CD8-positive, alpha-beta memory T cell (primary cell): ENCODE measurements at places on chromosomes 1 and 21.

DNA sequence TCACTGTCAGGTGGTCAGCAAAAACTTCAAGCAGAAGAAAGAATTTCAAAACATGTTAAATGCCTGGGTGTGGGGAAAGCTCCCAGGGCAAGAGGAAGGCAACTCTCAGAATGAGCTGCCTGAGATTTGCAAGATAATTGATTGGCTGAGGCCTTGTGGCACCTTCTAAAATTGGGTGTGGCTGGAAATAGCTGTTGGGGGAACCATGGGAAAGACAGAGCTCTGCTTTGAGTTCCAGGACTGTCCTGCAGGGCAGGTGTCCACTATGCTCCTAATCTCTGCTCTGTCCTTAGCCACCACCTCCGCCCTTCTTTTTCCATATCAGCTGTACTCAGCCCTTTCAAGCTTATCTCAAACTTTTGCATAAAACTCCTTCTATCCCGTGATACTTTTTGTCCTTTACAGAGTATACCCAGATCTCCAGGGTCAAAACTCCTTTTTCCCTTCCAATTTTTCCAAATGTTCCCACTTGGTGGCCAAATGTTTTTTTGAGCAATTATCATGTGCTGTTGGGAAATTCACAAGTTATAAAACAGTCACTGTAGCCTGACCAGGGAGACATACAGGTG lies 23.8 kb upstream of the PPP2R5A start:
- DNase-seq: no peak

DNA sequence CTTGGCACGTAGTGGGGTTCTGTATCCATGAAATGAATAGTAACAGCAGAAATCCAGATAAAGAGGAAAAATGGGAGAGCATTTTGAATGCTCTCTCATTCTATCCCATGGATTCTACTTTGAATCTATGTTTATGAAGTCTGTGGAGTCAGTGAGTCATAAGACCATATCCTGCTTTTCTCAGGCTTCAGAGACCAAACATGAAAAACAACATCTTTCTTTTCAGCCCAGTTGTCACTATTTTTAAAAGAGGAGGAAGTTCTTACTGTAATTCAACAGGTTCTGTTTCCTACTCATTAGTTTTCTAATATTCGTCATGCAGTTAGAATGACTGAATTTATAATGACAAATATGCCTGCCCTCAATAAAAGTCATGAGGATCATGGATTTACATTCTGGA lies 39.4 kb upstream of the CD55 start:
- no peak for DNase-seq

DNA sequence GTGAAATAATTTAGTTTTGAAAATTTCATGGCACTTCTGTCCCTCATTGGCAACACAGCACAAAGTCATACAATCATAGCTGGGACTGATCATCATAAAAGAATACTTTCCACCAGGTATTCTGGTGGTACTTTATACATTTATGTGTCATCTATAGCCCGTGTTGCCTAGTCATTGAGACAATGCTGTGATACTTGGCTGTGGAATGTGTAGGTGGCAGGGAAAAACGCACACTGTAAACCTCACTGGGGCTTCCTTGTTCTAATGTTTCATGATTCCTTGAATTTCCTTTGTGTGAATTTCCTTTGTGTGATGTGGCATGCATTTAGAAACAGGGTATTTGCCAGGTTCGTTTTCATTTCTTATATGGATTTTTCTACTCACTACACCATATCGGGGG lies 118.3 kb downstream of the FMN2 start:
- no peak for DNase-seq

GRCh38 chr1:26127235-26128163 lies 15.9 kb downstream of the PDIK1L start:
- no peak for DNase-seq

- no peak for DNase-seq
These were observed 108.7 kb downstream of the KCNJ15 start for GRCh38 chr21:38365521-38365920.

DNA sequence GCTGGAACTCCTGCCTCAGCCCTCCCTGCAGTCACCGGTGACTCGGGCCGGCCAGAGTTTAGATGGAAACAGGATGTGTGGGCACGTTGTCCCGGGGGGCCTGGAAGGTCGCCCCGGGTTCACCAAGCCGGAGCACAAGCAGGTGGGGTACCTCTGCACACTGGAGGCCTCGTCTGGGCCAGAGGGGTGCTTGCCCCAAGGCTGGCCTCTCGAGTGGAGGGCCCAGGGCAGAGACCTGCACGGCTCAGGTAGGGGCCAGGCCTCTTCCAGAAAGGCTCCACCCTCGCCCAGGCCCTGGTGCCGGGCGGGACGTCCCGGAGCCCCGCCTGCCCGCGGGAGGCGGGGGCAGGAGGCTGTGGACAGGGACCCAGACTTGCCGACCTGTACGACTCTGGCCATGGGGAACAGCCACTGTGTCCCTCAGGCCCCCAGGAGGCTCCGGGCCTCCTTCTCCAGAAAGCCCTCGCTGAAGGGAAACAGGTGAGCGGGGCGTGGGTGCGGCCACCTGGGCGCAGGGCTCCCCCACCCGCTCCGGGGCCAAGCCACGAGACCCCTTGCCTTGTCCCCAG lies at the start of gene PLEKHN1:
TSS of gene PLEKHN1 (plus strand) at position 348 of the 569 bp plus-strand sequence. CDS start at position 398, 50 bp downstream.
- DNase-seq: no peak

- no peak for DNase-seq
These were observed 3.6 kb downstream of the SLC16A4 start for GRCh38 chr1:110387048-110387754.

DNA sequence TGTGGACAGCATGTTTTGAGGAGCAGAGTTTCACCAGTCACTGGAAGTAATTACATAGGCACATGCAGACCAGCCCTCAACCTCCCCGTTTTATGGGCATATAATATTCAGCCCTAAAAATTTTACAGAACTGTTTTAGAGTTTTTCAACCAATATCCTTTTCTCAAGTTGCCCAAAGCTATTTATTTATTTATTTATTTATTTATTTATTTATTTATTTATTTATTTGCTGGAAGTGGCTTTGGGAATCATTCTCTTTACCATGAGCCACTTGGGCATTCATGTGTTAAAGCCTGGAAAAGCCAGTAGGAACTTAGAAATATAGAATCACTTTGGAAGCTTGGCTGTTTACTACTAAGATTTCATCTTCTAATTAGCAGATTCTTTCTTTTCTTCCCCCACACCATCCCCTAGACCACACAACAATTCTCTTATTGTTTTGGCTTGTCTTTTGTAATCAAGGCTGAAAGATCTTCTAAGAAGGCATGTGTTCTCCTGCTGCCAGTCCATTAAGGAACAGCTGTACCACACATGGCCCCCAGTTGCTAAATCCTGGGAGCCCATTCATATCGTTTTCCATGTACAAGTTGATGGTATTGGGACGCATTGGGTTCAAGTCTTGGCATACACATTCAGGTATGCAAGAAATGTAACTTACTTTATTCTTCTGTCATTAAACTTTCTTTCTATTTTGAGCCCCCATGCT lies 220.0 kb downstream of the PAPPA2 start:
- no peak for DNase-seq

- DNase-seq: no peak
These were observed 99.6 kb upstream of the FBXO28 start for GRCh38 chr1:224014330-224014649.

- no peak for DNase-seq
These were observed 6.3 kb upstream of the VSIG8 start for GRCh38 chr1:159868766-159869165.

DNA sequence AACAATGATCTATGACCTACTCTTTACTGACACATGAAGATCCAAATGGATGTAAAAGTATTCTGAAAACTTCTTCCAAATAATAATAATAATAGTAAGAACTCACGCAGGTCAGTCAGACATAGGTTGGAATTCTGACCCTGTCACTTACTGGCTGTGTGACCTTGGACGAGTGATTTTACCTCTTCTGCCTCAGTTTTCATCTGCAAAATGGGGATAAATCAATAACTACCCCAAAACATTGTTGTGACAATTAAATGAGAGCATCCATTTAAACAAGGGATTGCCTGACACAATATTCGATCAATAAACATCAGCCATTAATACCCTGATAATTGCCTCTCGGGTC lies 556 bp downstream of the MECR start:
- no peak for DNase-seq

DNA sequence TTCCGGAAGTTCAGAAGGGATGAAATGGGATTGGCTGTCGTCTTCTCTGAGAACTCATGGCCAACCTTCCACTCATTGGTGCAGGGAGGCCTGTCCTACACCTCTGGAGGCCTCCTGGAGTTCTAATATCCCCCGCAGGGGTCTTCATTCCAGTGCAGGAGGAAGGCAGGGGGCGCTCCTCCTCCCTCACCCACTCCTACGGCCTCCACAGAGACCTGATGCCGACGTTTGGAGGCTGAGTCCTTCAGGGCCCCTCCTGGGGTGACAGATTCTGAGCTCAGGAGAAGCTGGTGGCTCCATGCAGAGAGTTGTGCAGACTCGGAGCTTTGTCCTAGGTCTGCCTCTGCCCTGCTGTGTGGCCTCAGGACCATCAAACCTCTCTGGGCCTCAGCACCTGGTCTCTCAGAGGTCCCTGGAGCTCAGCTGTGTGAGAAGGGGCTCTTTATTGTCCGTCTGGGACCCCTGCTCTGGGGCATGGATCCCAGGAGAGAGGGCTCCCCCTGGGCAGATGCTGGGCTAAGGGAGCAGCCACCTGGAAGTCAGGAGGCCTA lies 102.3 kb upstream of the WNT4 start:
- no peak for DNase-seq

GRCh38 chr1:88021529-88021928 lies 662.5 kb upstream of the PKN2 start:
- no peak for DNase-seq

- DNase-seq: no peak
These were observed 1.4 kb downstream of the GPR37L1 start for GRCh38 chr1:202124142-202124541.

- no peak for DNase-seq
These were observed 34.0 kb upstream of the ADGRL4 start for GRCh38 chr1:79040424-79041082.

DNA sequence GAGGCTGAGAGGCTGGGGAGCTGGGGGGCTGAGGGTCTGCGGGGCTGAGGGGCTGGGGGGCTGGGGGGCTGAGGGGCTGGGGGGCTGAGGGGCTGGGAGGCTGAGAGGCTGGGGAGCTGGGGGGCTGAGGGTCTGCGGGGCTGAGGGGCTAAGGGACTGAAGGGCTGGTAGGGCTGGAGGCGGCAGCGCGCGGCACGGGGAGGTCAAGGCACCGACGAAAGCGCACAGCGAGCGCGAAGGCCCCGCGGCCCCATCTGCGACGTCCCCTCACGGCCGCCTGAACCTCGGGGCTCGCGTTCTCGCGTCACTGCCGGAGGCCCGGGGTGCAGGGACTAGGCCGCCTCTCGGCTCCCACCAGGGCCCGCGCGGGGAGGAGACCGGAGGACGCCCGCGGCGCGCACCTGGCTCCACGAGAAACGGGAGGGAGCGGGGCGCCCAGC lies 356 bp downstream of the INTS11 start:
- DNase-seq: no peak

GRCh38 chr1:229412056-229412455 lies 21.8 kb downstream of the ACTA1 start:
- no peak for DNase-seq

- DNase-seq: no peak
These were observed 68.7 kb downstream of the AJAP1 start for GRCh38 chr1:4723106-4723505.

DNA sequence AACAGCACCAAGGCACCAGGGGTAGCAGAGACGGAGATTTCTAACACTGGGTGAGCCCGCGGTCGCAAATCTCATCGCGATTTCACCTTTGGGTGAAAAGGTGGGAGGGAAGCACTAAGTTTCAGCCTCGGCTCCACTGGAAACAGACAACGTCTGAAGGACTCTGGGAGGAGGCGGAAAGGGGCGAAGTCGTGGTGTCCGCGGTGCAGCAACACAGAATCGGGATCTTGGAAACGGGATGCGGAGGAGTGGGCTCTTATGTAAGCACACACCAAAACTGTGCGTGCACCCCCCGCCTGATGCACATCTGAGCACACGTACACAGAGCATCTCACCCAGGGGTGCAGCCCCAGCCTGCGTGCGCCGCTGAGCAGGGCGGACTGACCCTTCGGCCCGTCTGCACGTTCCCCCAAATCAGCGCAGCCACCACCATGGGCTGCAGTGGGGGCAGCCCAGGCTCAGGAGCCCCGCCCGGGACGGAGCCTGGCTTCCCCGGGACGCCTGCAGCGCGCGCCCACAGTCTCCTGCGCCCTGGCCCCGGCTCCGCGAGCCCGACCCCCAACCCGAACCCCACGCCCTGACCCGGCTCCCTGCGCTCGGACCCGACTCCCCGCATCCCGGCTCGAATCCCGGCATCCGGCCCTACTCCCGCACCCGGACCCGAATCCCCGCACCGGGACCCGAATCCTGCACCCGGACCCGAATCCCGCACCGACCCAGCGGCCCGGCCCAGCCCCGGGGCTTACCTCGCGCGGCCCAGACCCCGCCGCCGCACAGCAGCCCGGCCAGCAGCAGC lies 670 bp downstream of the CLSTN1 start:
- DNase-seq: no peak

GRCh38 chr21:42627527-42628289 lies 25.7 kb upstream of the PDE9A start:
- no peak for DNase-seq

GRCh38 chr1:231165371-231165770 lies 3.5 kb downstream of the TRIM67 start:
- DNase-seq: no peak

GRCh38 chr1:39098546-39099250 lies 72.5 kb downstream of the NDUFS5 start:
- DNase-seq: peak; percentile 46

- no peak for DNase-seq
These were observed 112.5 kb upstream of the RUNX3 start for GRCh38 chr1:25042331-25043227.

- DNase-seq: no peak
These were observed 1267.7 kb upstream of the ADGRL4 start for GRCh38 chr1:80274256-80274655.

DNA sequence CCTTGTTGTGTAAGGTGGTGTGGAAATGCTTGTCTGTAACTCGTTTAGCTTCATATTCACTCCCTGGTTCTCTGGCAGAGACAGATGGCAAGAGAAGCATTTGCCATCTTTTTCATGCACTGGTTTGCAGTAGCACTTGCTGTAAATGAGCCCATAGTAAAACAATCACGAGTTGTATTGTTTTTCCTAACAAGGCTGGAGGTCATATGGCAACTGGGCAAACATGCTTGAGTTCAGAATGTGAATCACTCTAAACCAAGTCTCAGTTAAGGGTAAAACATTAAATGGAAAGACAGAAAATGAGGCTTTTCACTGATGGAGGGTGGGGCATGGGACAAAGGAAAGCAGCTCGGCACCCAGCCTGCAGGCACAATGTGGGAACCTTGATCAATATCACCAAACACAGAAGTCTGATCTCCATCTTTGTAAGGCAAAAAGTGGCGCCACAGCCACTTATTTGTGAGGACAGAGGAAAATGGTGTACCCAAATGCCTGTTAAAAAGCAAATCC lies 26.5 kb upstream of the LPAR3 start:
- no peak for DNase-seq

- no peak for DNase-seq
These were observed 40.2 kb downstream of the ADAMTS1 start for GRCh38 chr21:26804895-26805609.

GRCh38 chr1:202250982-202251381 lies 57.4 kb downstream of the LGR6 start:
- no peak for DNase-seq

- no peak for DNase-seq
These were observed 1.9 kb downstream of the JAM2 start for GRCh38 chr21:25640943-25641292.
